ENCODE measurements at places on chromosomes 1 and 21.

- DNase-seq = no peak
Measured at GRCh38 chr1:4703646-4704045, 49.2 kb downstream of the AJAP1 start.

DNA sequence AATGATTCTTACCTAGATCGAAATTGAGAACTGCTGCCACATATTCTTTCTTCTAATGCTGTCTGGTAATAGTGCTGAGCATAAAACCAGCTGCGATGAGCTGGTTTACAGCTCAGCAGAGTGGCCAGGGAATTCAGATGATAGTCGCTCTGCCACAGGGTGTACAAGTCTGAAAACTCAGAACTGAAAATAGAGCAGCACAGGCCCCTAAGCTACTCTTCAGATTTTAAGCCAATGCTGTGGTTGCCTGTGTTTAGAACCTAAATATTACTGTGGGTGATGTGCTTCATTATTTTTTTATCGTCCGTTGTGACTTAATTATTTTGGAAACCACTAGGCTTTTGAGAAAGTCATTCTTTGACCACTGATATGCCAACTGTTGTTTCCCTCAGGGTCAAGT lies 152.0 kb downstream of the ADGRL4 start:
- DNase-seq = no peak

- DNase-seq = peak; percentile 18
Measured at GRCh38 chr1:200866521-200866920, 6.3 kb upstream of the GPR25 start.

DNA sequence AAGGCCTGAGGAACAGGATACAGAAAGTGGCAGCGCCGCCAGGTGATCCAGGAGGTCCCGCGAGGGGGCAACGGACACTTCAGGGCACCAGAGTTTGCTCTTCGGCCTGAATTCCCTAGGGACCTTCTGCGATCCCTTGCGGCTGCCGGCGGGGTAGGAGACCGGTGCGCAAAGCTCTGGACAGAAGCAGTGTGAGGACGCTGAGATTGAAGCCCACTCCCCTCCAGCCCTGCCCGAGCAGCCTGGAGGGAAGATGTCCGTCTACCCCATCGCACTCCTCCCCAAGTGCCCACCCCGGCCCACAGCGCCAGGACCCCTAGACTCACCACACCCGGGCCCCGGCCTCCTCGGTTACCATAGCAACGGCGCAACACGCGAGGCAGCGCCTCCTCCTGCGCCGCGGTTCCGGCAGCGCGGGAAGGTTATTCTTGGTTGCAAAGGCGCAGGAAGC lies at the start of gene ANKRD45:
TSS of gene ANKRD45 (minus strand) at position 361 of the 451 bp plus-strand sequence. CDS start 10,433 bp downstream, outside the sequence.
- DNase-seq = peak; percentile 56

GRCh38 chr1:215507119-215507518 lies 60.0 kb upstream of the KCTD3 start:
- no peak for DNase-seq

DNA sequence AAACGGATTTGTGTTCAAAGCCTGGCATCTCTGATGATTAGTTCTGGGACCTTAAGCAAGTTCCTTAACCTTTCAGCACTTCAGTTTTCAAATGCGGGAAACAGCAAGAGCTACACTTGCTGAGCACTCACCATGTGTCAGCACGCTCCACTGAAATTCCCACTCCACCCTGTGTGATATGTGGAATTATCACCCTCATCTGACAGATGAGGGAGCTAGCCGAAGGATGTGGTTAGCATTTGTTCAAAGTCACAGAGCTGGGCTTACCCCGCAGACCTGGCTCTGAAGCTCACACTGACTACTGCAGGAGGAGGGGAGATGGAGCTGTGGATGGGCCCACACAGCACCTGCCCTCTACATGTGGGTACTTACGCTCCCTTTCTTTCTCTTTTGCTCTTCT lies 29.1 kb downstream of the IL12RB2 start:
- DNase-seq = no peak

DNA sequence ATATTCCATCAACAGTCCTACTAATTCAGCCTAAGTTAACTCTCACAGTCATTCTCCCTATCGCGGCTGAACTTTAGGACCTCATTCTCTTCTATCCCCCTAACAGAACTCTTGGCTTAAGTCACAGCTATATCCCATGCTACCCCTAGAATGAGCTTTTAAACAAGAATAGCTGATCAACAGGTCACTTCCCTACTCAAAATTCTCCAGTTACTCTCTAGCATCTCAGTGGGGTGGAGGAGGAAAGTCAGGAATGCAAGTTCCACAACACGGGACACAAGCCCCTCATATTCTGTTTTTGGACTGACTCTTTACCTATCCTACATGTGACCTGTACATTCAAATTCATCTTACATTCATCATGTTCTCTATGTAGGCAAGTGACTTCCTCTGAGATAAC lies 21.0 kb downstream of the MRPL39 start:
- DNase-seq = no peak

- DNase-seq = peak; percentile 63
Measured at GRCh38 chr1:65264197-65264929, 45.0 kb upstream of the DNAJC6 start.

- DNase-seq = no peak
Measured at GRCh38 chr1:45713711-45714110, 25.7 kb downstream of the TMEM69 start.

DNA sequence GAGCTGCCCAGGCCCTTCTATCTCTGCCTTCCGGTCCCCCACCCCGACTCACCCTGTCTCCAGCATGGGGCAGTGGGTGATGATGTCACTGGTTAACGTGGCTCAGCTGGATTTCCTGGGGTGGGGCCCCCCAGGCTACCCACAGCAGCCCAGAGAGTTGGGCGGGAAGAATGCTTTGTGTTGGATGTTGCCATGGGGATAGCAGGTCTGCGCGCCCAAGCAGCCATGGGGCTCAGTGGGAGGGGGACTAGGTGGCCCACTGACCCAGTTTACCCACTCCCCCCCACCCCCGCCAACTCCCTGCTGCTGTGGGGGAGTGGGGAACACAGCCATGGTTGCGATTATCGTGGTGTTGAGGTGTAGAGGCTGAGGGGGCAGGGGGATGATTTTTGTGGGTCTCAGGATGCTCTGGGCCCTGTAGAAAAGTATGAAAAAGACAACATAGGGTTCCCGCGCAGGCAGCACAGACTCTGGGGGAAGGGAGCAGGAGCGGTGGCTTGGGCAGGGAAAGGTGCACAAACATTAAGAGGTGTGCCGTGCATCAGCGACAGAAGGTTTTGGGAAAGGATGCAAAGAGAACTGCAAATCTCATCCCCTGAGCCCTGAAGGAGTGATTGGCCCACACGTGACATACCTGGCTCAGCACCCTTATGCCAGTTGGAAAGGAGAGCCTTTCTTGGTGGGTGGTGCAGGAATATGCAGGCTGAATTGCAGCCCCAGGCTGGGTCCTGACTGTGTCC lies 8.5 kb downstream of the CELSR2 start:
- DNase-seq = no peak

DNA sequence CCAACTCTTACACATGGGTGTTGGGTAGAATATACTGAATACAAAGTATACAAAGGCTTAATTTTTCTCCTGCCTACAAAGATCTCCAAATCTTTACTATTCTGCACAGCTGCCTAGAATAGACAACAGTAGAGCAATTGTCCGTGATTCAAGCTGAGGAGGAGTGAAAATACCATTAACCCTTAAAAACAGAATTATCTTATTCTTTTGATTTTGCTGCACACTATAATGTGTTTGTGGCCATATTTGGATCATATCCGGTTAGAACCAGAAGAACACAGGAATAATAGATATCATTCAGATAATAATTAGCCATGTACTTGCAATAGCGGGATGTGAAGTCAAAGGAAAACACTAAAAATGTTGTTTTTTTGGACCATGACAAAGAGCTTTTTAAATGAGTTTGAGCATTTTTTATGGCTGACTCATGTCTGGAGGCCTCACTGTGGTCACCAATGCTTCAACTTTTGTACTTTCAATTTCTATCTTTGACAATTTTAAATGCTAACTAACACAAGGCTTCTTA lies 197.6 kb upstream of the FOXD3 start:
- peak; percentile 93 for DNase-seq

All from fibroblast of lung (primary cell).